Esophagus muscularis mucosa (tissue), 4 donors: ENCODE measurements at places on chromosomes 5 and 9. TPM values are rescaled to one million over a fixed set of nuclear protein-coding genes. Genes with fewer than 3 reads are reported as not detected.

The IL5 gene
- total RNA-seq = not detected

The SPATA31C1 gene
- not detected for total RNA-seq

The RGS7BP gene
- 4.7 TPM for total RNA-seq

The MEIKIN gene
- total RNA-seq = not detected

The ZDHHC11 gene
- 4.3 TPM for total RNA-seq

The ROPN1L gene
- 1.2 TPM for total RNA-seq

The ZNF354C gene
- total RNA-seq = 6.1 TPM

The SPOCK1 gene
- 52.0 TPM for total RNA-seq

The C9orf50 gene
- total RNA-seq = not detected

The CATSPER3 gene
- total RNA-seq = not detected

The PCA3 gene
- not detected for total RNA-seq

The CNTNAP3 gene
- 80.2 TPM for total RNA-seq

The ECSCR gene
- 23.9 TPM for total RNA-seq

The SLCO6A1 gene
- not detected for total RNA-seq

The PDLIM4 gene
- total RNA-seq = 136 TPM

The C9 gene
- total RNA-seq = not detected

The HRH2 gene
- 2.5 TPM for total RNA-seq

The TTC16 gene
- total RNA-seq = under 0.01 TPM

The ADGRV1 gene
- total RNA-seq = 1.4 TPM

The SLC6A3 gene
- not detected for total RNA-seq

The PLAC8L1 gene
- not detected for total RNA-seq

The BRIX1 gene
- 18.5 TPM for total RNA-seq

The PTPRD gene
- 5.8 TPM for total RNA-seq

The FOXD4L6 gene
- total RNA-seq = not detected

The SVEP1 gene
- total RNA-seq = 64.1 TPM

The PTGR1 gene
- 18.5 TPM for total RNA-seq

The FCN2 gene
- total RNA-seq = not detected

The PMPCA gene
- total RNA-seq = 43.9 TPM

The CTSV gene
- not detected for total RNA-seq

The KIF2A gene
- total RNA-seq = 31.6 TPM

The SLC36A3 gene
- total RNA-seq = not detected

The PRR16 gene
- 9.1 TPM for total RNA-seq

The RAB3C gene
- 2.6 TPM for total RNA-seq

The SLC6A7 gene
- total RNA-seq = not detected

The SPINK13 gene
- not detected for total RNA-seq

The FKBP15 gene
- total RNA-seq = 18.1 TPM

The WWC1 gene
- total RNA-seq = 2.1 TPM

The CTNND2 gene
- total RNA-seq = 2.1 TPM

The QRFP gene
- not detected for total RNA-seq

The GSN gene
- total RNA-seq = 3,000 TPM

The C9orf43 gene
- total RNA-seq = not detected

The GCNT1 gene
- total RNA-seq = 6.5 TPM

The OCLN gene
- 1.9 TPM for total RNA-seq

The FAXDC2 gene
- total RNA-seq = 27.6 TPM

The MLANA gene
- total RNA-seq = not detected

The PCDHB4 gene
- 4.5 TPM for total RNA-seq

The SUB1 gene
- total RNA-seq = 66.4 TPM

The SPINK9 gene
- not detected for total RNA-seq

The PCDHGA11 gene
- 5.8 TPM for total RNA-seq

The ELP1 gene
- total RNA-seq = 14.7 TPM

The LRRC19 gene
- not detected for total RNA-seq

The ANKRD33B gene
- 7.0 TPM for total RNA-seq

The RANBP17 gene
- total RNA-seq = 28.2 TPM

The UHRF2 gene
- total RNA-seq = 39.5 TPM

The PPP3R2 gene
- 0.06 TPM for total RNA-seq

The ATP10B gene
- total RNA-seq = 0.99 TPM

The MSX2 gene
- total RNA-seq = 2.1 TPM

The SMIM33 gene
- not detected for total RNA-seq
